DMS53 (cell line): ENCODE measurements at places on chromosomes 4 and X.
A peak's percentile ranks its signal among the peaks of the same experiment; 100 is the strongest.

- peak; percentile 44 for DNase-seq
Measured at GRCh38 chr4:186934841-186935443, 211.3 kb upstream of the FAT1 start.

- no peak for DNase-seq
Measured at GRCh38 chr4:111802191-111802590, 343.1 kb upstream of the FAM241A start.

GRCh38 chr4:153643406-153644383, 40.4 kb upstream of the TLR2 start:
- peak; percentile 81 for DNase-seq

- DNase-seq: peak; percentile 45
Measured at GRCh38 chr4:128068918-128069317, 7.8 kb downstream of the LARP1B start.

GRCh38 chr4:143399113-143399949, 62.7 kb downstream of the GAB1 start:
- DNase-seq: peak; percentile 68

DNA sequence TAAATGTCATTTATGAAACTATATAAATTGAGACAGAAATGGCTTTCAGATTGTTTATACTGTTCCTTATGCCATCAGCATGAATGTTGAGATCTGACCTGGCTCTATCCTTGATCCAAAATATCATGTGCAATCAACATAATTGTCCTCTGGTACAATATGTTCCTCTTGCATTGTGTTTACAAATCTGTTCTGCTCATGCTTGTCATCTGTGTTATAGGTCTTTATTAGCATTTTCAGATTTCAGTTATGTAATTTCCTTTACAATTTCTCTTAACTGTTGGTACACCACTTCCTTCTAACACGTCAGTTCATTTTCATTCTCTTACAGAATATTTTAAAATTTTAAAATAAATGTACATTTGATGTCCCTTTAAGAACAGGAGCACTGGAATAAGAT, 1.6 kb downstream of the HPGD start:
- no peak for DNase-seq

DNA sequence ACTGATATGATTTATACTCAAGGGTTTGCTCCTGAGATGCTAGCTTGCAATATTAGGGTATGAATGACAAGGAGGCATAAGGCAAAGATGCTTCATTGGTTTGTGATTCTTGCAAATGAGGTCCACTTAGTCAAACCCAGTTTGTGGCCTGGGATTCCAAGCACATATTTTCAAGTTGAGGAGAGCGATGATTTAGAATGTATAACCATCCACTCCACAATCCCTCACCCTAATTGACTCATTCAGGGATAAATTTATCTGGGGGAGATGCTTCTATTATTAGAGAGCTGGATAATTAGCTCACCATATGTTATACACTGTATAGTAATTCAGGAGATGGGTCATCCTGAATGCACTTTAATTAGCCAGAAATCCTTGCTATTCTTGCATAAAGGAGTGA, 118.3 kb upstream of the PUDP start:
- no peak for DNase-seq

GRCh38 chrX:83504721-83505479, 3.2 kb upstream of the POU3F4 start:
- no peak for DNase-seq
